Stimulated activated CD4-positive, alpha-beta T cell treated with anti-CD3 and anti-CD28 coated beads, Interleukin-1b, Interleukin-23, amount 100 ng/mL, for 24 hours (primary cell): ENCODE measurements at places on chromosomes 7 and 10.

GRCh38 chr10:47348661-47349470 lies 703 bp downstream of the RBP3 start:
- DNase-seq = no peak

- no peak for DNase-seq
Observed at GRCh38 chr10:70109064-70109729, 23.4 kb downstream of the AIFM2 start.

- DNase-seq = no peak
Observed at GRCh38 chr7:151891182-151891581, 14.3 kb upstream of the PRKAG2 start.

- no peak for DNase-seq
Observed at GRCh38 chr7:124364283-124364682, 331.4 kb upstream of the TMEM229A start.

- DNase-seq = no peak
Observed at GRCh38 chr10:132455986-132456847, 59.2 kb downstream of the PWWP2B start.

DNA sequence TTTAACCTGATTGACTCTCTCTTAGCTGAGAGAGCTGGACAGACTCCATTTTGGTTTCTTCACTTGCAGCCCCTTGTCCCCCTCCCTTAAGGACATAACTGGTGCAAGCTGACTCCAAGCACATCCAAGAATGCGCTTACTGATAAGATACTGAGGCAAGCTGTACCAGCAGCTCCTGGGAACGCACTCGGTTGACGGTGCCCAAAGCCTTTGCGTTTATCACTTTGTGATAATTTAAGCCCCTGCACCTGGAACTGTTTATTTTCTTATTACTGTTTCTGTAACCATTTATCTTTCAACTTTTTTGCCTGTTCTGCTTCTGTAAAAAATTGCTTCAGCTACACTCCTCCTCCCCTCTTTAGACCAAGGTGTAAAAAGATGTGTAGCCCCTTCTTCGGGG lies 8.5 kb downstream of the AKR1B15 start:
- no peak for DNase-seq

- no peak for DNase-seq
Observed at GRCh38 chr7:140631602-140632001, 9.0 kb downstream of the DENND2A start.

DNA sequence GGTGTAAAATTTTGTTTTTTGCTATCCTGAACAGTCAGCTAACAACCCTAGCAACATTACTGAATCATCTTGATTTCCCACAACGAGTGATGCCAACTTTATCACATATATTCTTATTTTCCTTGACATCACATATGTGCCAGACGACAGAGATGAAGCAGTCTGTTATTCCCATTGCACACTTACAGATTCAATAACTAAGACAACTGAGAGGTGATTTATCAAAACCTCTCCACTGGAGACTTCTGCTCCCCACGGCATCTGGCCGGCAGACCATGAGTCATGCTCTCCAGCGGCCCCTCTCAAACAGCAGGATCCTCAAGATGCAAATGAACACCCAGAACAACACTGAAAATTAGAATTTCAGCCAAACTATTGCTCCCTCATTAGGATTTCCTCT lies 57.1 kb downstream of the AMPH start:
- DNase-seq = no peak

GRCh38 chr10:71635867-71636266 lies 83.7 kb downstream of the C10orf105 start:
- DNase-seq = no peak

DNA sequence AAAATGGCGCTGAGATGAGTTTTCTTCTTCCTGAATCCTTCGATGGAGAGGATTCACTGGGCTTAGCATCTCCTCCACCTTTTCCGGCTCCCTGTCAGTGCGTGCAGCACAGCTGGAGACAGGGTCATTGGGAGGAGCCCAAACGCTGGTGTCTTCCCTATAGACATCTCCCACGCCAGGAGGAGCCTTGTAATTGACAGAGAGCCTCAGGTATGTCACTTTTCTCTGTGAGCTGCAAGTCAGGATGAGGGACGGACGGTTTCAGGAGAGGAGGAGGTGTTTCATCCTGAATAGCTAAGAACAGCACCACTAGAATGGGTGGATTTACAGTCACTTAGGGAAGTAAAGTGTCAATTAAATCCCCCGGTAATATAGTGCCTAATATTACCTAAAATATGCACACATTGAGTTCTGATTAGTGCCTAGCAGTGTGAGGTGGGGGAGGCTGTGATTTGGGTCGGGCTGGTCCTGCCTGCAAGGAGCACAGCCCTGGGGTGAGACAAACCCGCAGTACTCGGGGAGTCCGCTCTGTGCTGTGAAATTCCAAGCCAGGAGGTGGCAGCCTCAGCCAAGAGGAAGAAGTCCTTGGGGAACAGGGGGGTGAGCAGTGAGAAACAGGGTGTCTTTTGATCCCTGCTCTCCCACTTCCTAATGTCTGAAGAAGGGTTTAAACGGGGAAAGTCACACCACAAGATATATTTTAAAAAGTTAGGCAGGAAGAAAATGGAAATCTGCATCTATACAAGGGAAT lies 28.2 kb downstream of the IL15RA start:
- no peak for DNase-seq

DNA sequence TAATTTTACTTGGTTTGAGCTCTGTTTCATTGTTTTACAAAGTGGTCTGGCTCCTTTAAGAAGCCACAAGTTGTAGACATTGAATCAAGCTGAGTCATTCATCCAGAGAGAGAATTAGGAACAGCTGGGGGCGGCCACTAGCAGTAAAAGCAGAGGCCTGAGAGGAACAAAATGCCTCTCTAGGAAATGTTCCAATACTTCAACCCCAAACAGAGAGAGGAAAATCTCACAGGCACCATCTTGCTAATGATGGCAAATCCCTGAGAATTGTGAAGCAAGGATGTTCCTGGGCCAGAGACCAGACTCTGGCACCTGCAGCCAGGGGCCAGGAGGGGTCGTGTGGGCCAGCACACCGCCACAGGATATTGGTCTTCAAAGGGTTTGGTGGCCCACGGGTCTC lies 26.5 kb upstream of the TRIL start:
- DNase-seq = no peak

DNA sequence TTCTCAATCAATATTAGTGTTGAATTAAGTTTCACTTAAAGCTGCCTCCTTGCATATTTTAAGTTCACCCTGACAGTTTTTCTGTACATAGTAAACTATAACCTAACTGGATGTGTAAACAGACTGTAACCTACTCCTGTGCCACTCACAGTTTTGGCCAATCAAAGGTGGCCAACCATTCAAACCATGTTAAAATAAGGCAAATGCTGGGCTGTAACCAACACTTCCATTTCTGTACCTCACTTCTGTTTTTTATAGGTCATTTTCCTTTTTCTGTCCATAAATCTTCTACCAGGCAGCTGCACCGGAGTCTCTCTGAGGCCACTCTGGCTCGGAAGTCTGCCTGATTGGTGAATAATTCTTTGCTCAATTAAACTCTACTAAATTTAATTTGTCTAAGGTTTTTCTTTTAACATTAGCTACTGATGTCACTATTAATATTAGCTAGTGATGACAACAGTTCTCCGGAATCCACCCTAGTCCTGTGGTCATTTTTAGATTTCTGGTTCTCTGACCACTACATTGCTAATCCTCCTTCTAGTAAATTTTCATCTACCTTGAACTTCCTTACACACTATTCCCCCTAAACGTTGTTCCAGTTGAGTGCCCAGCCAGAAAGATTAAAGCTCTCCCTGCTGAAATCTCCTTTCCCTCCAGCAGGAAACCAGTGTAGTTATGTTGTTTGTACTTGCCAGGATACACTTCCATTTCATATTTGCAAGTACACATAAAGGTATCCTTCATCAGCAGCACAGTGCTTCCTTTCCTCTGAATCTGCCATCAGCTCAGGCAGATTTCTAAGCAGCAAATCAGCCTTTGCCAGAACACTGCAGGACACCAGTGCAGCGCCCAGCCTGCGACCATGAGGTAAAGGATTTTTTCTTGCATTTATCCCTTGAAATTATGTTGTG lies 18.6 kb upstream of the IFIT2 start:
- no peak for DNase-seq

DNA sequence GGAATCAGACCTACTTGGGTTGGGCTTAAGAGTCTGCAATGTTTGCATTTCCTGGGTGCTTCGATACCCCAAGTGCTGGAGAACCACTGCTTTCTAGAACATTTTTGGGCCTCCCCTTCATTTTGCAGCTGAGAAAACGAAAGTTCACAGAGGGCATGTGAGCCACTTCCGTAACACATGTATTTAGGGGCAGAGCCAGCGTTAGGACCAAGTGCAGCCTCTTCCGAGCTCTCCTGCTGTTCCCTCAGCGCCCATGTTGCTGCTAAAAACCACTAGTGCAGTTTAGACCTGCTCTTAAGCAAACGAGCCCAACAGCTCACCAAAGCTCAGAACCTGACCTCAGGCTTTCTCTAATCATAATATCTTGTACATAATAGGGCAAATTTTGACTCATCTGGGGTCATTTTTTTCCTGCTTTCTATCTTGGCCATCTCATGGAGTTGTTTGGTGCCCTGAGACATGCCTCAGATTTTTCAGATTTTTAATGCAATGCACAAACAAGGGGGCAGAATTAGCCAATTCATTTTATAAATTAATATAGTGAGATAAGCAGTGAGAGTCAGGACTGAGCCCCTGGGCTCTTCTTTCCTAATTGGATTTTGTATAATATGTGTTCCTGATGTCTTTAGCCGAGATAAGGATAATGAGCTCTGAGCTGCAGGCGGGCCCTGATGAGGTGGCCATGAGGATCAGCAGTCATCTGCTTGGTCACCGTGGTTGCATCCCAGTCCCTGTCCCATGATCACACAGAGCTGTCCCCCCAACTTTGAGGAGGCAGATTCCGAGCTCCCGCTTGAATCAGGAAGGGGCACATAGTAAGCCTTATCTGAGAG lies 12.9 kb downstream of the BAG3 start:
- no peak for DNase-seq

DNA sequence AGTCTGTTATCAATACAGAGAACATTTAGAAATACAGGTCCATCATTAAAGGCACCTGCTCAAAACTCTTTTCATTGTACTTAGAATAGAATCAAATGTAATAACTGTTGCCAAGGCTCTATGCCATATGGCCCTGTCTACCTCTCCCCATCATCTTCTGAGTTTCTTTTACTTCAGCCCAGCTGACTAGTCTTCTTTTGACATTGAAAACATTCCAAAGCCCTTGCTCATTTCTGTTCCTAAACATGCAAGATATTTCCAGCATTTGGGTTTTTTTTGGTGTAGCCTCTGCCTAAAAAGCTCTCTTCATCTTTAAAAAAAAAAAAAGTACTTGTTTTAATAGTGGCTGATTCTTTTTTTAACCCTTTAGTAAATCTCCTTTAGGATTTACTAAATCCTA lies 165.5 kb upstream of the SMIM30 start:
- no peak for DNase-seq

DNA sequence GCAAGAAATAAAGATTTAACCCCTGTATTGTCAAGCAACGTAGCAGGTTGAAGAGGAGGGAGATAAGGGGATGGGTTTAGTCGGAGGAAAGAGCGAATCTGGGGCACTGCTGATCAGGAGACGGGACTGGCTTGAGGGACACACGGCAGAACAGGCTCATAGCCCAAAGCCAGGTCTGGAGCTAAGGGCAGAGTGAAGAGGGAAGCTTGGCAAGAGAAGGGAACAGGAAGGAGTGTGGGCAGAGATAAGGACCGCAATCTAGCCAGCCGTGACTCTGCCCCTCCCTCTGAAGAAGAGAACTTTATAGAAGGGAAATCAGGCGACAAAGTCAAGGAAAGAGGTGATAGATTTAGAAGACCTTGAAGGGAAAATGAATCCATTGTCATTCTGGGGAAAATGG lies 67.6 kb downstream of the CAV1 start:
- no peak for DNase-seq

DNA sequence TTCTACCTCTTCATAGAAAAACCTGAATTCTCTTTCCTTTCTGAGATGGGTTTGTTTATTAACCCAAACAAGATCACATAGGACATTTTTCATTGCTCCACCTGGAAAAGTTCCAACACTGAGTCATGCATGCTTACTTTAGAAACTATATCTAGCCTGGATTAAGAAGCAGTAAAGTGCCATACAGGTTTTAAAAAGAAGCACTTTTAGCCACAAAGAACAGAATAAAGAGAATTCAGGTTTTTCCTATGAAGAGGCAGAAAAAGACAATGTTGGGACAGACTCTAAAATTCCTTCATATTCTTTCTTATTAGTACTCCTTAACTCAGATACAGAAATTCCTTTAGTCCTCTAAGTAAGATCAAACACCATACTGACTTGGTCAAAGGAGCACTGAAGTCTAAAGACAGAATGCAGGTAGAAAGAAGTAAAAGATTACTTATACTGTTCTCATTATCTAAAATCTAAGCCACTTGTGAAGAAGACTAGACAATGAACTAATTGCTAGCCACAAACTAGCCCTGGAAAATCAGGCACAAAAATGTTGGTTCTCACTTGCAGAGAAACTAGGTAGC lies 241.3 kb downstream of the ANK3 start:
- no peak for DNase-seq

DNA sequence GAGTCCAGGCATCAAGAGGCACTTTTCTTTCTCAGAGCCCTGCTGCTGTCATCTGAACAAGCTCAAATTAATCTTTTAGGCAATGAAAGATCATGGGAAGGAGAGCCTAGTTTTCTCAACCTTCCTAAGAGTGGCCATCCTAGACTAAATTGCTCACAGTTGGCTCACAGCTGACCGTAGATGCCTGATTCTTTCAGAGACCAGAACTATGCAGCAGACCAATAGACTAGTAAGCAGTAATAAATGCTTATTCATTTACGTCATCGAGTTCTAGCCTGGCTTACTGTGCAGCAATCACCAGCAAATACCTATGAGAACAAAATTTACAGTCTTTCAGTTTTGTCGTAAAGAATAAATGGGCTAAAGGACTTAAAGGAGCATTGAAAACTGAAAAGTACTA lies 602.9 kb upstream of the GHITM start:
- DNase-seq = no peak

- DNase-seq = no peak
Observed at GRCh38 chr7:28687537-28687936, 270.6 kb downstream of the TRIL start.

DNA sequence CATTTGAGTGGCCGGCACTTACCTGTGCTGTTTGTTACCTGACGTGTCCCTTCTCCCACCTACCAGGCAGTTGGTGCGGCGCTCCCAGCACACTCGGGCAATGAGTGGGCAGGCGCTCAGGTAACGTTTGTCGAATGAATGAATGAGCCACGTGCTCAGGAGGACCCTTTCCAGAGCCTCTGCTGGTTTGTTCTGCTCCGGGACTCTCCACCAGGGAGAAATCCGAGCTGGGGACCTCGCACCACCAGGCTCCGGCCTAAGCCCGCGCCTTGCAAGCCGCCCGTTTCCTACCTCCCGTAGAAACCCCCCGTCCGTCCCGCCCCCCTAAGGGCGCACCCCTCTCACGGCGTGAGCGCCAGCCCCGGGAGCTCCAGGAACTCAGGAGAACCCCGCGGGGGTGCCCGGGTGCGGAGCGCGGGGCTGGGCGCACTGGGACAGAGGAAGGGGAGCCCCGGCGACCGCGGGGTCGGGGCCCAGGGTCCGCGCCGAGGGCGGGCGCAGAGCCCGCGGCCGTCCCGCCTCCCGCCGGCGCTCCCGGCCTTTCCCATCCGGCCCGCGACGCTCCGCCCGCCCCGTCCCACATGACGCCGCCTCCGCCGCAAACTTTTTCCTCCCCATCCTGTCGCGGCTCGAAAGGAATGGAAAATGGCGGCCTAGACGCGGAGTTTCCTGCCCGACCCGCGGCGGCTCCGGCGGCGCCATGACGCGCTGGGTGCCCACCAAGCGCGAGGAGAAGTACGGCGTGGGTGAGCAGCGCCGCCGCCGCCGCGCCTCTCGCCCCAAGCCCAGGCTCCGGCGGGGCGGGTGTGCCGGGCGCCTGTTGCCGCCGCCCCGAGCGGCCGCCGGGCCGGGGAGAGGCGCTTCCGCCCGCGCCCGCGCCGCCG lies at the start of gene DOCK1:
Gene DOCK1, plus strand, starts transcription at position 611 of the 884 bp plus-strand sequence. Its CDS starts 90 bp downstream, at position 701.
- DNase-seq = no peak

GRCh38 chr10:116952729-116953128 lies 52.3 kb downstream of the SHTN1 start:
- no peak for DNase-seq
